ENCODE measurements at places on chromosomes 13 and 19.

DNA sequence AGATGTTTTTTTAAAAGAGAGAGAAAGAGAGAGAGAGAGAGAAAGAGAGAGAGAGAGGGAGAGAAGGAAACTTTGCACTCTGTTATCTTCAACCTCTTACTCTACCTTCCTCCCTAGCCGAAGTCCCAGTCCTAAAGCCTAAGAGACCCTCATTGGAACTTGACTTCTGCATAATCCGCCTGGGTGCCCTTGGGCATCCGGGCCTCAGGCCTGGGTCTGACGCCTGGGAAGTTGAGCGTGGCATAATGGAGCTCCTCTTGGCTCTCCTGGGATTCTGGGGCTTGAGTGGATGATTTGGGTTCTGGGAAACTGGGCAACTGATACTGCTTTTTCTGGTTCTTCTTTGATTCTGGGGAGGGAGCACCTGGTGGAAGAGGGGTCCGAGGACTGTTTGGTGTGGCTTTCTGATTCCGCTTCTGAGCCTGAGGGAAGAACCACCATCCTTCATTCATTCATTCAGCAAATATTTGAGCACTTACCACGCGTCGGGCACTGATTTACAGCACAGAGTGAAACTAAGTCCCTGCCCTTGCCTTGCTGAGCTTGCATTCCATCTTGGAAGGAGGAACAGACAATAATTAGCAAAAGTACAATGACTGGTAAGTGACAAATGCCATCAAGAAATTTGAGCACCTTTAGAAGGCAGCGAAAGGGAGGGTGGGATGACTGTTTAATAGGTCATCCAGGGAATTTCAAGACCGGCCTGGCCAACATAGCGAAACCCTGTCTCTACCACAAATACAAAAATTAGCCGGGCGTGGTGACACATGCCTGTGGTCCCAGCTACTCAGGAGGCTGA, 6.3 kb downstream of the SIGLEC10 start:
- no peak for DNase-seq

DNA sequence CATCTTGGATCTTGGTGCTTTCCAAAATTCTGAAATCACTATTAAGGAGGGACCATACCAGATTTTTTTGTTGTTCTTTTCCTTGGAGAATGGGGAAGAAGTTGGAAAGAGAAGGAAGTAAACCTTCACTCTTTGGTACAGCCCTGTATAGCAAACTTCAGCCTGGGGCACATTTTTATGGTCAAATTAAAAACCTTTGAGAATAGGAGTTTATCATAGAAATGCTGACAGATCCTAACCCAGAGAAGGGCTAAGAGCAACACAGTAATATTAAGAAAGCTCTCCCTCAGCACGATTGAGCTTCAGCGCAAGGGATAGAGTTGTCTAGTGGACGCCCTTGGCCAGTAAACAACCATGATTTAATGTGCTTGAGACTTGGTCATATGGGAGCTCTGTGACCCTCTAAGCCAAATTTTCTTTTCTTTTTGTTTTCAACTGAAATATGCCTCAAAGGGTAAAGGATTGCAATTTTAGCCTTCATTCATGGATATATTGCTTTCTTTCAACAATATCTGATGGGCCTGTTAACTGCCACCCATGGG, 294.3 kb upstream of the MAB21L1 start:
- DNase-seq = no peak

DNA sequence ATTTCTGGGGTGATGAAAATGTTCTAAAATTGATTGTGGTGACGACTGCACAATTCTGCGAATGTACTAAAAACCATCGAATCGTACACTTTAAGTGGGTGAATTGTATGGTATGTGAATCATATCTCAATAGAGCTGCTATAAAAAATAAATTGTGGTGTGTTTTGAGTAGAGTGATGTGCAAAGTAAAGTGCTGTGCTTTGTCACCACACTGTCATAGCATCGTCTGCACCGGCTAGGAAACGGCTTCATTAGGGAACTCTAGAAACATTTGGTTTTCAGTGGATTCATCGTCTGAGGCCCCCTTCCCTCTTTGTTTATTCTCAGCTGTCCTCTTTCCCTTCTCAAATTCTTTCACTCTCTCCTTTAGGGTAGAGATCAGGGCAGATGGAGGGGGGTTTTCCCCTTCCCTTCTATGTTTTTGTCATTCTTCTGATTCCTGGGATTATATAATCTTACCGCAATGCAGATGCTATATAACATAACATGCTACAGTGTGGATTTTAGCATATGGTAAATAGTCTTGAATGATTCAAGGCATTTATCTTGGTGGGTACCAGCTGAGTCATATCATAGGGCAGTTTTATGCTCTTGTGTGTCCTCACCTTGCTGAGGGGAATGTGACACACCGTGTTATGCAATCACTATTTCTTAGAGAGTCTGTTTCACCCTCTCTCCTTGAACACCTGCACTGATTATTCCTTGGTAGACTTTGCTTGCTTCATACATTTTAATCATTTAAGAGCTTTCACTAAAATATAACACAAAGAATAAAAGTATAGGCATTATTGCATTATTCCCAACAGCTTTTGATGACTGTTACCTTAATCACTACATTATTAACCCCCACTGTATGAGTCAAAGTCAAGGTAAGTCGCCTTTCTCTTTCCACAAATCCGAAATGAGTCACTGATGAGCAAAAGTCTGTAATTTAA, 239.4 kb downstream of the DCLK1 start:
- DNase-seq = no peak

DNA sequence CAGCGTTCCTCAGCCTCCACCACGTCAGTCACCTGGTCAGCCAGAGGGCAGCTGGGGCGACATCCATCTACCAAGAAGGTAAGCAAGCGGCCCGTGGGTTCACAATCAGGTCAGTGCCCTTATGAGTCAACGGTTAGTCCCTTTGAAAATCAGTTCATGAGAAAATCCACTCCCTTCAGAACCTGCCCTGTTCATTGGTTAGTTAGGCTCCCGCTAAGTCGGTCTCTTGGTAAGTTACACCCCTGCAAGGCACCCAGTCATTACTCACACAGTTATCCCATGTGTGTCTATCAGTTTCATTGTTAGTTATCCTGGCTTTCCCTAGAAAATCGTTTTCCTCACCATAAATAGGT, 564 bp downstream of the SIGLECL1 start:
- DNase-seq = no peak

GRCh38 chr19:18304208-18304457, 18.7 kb downstream of the LSM4 start:
- DNase-seq = peak; percentile 64

- DNase-seq = no peak
Measured at GRCh38 chr19:33440682-33441081, 67.2 kb downstream of the CEBPG start.

DNA sequence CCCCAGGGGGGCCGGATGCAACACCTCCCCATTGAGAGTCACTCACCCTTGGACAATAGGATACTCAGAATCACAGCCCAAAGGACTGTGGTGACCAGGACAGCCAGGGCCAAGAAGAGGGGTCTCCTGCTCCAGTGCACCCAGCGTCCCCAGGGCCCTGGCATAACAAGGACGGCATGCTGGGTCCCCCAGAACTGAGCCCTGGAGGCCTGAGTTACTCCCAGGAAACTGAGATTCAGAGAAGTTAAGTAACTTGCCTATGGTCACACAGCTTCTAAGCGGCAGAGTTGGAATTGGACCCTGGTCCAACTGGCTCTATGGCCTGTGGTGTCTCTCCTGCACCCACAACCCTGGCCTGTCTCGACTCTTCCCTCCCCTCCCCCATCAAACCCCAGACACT, 295 bp downstream of the CLEC4G start:
- no peak for DNase-seq

DNA sequence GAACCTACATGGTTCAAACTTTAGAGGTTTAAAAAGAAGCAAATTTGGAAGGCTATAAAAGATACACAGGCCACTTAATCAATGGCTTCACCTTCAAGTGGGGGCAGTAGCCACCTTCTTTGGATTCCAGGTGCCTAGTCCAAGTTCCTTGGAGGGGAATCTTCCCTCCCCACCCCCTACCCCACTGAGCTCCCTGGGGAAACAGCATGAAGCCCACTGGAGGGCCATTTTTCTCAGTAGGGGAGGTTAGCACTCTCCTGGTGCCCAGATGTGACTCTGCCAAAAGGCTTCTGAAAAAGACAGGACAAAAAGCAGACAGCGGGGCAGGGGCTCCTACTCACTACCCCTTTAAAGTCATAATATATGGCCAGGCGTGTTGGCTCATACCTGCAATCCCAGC, 93.9 kb downstream of the KCTD15 start:
- DNase-seq = no peak

DNA sequence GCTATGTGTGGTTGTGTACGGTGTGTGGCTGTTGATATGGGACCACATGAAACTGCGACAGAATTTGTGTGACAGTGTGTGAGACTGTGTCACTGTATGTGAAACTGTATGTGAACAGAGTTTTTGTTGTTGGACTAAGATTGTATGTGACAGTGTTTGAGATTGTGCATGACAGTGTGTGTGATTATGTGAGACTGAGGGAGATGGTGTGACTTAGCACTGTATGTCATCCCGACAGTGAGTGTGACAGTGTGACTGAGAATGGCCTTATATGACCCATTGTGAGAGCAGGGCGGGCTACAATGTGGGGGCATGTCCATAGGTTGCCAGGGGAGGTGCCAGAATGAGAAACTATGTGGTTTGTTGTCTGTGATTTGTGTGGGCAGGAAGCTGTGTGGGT, 930 bp downstream of the ZNF583 start:
- DNase-seq = no peak

DNA sequence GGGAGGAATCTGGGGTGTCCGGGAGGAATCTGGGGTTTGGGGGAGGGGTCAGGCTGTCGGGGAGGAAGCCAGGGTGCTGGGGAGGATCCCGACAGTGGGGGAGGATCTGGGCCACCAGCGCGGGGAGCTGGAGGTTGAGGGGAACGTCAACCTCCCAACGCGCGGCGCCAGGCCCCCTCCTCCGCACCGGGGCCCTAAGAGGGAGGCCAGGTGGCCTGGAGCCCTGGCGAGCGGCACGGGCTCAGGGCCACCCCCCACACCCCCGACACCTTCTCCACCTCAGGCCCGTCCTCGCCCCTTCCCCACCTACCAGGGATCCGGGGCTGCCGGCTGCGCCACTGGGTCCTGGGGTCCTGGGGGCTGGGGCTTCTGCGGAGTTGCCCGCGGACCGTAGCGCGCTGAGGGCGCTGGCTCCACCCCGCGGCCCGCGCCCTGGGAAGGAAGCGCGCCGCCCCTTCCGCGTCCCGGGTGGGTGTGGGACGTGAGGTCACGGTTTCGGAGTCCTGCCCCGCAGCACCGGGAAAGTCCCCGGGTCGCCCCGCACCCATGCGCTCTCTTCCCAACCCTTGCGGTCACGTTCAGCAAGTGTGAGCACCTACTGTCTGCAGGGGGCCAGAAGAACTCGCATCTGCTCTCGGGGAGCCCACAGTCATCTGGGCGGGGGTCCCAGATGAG, at the start of gene TICAM1:
Gene TICAM1 (minus strand): TSS at position 409 of the 675 bp plus-strand sequence. CDS start 13,335 bp downstream, outside the sequence.
- peak; percentile 86 for DNase-seq

DNA sequence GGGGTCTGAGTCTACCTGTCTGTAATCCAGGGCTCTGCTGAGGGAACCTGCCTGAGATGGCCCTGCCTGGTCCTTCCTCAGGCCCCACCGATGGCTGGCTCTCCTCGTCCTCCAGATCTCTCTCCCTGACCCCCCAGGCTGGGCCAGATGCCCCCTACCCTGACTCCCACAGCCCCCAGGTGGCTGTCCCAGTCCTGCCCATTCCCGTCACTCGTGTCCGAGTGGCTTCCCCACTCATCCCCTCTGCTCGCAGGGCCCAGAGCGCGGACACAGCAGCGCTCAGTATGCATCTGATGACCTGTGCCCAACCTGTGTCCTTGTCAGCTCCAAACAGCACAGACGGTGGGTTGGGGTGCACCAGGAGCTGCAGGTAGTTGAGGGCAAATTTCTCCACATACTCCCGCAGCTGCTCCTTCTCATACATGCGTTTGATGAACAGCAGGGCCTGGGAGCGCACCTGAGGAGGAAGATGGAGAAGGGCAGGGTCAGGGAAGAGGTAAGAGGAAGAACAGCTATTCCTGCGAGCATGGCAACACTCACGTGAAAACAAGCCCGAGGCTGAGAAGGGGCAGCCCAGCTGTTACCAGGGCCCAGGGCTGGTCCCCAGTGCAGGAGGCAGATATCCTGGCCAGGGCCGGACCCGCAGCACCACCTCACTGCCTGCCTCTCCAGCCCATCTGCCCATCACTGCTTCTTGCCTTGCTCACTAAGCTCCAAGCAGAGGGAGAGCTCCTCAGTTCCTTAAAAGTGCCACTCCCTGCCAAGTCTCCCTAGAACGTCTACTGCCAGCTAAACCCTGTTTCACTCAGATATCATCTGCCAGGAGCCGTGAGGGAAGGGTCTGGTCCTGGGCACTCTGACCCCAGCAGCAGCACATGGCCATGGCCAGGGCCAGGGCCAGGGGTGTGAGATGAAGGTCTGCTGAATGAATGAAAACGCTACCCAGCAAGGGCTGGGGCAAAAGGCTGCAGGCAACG, 11.1 kb upstream of the RSPH6A start:
- DNase-seq = no peak

DNA sequence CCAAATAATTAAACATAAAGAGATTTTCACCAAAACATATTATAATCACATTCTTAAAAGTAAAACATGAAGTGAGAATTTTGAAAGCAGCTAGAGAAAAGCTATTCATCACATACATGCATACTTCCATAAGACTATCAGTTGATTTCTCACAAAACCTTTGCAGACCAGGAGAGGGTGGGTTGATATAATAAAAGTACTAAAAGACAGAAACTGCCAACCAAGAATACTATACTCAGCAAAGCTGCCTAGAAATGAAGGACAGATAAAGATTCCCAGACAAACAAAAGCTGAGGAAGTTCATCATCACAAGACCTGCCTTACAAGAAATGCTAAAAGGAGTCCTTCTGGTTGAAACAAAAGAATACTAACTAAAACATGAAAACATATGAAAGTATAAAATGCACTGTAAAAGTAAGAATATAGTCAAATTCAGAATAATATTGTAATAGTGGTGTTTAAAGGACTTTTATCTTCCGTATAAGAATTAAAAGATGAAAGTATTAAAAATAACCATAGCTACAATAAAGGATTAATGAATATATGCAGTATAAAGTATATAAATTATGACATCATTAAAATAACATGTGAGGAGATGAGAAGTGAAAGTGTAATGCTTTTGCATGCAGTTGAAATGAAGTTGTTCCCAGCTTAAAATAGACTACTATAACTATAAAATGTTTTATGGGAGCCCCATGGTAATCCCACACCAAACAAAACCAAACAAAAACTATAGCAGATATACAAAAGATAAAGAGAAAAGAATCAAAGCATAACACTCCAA, 76.2 kb downstream of the RXFP2 start:
- DNase-seq = no peak

- no peak for DNase-seq
Measured at GRCh38 chr13:23518231-23518630, 52.0 kb upstream of the TNFRSF19 start.

DNA sequence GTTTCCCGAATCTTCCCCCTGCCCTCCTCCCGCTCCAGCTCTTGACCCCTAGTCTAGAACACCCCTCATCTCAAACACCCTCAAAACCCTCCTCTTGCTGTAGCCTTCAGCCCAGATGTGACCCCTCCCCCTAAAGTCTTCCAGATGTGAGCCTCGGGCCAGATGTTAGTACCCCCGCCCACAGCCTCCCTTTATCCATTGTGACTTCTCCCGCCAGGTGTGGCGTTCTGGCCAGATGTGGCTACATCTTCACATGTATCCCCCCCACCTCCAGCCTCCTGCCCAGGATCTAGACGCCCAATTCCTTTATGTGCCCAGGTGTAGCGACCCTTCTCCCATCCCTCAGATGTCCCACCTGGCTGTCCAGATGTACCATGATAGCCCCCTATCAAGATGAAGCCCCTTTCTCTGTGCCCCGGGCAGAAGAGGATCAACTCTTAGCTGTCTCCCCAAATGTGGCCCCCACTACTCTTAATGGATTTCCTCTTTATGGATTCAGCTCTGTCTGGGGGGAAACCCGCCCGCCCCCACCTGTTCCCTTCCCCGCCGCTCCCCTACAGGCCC, 517 bp upstream of the LTBP4 start:
- DNase-seq = no peak

GRCh38 chr13:97179501-97179900, 42.6 kb upstream of the MBNL2 start:
- no peak for DNase-seq
